ENCODE measurements at places on chromosomes 7 and 10.
A peak's percentile ranks its signal among the peaks of the same experiment; 100 is the strongest.

- H3K4me3 ChIP-seq = no peak overlapping the region
- peaks cover 2% of the 10 kb centered on the region for H3K27me3 ChIP-seq
- peaks cover 32% of the 10 kb centered on the region for H3K4me1 ChIP-seq
- no peak for DNase-seq
- H3K36me3 ChIP-seq = peaks cover 2% of the 10 kb centered on the region
- H3K27ac ChIP-seq = no peak overlapping the region
Observed at GRCh38 chr7:3463696-3464095, 162.6 kb downstream of the SDK1 start.

- no peaks in the 10 kb centered on the region for H3K36me3 ChIP-seq
- H3K27ac ChIP-seq = no peak overlapping the region
- no peaks in the 10 kb centered on the region for H3K27me3 ChIP-seq
Observed at GRCh38 chr7:110119883-110120581, 970.9 kb upstream of the LRRN3 start.

DNA sequence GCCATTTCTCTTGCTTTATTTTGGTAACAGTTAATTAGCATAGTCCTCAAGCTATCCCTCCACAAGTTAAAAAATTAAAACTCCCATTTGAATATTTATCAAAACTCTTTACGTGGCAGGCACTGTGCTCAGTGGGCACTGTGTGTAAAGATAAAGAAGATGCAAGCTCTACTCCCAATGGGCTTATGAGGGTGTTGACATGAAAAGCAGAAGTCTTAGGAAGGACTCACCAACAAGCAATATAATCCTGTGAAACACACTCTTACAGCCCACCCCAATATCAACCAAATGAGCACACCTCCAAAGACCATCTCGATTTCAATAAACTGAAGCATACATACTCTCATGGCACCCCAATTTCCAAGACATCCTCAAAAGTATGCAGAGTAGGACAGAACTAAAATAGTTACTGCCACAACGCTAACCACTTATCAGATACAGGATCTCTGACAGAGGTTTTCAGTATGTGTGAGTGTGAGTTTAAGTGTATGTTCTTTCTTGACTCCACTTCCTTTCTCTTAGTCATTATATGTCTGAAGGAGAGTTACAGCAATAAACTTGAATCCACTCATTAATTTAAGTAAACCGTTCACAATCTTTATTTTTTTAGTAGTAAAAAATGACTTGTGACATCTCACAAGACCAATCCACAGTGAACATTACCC lies 120.0 kb downstream of the PDE1C start:
- no peak overlapping the region for H3K4me3 ChIP-seq
- no peaks in the 10 kb centered on the region for H3K36me3 ChIP-seq
- H3K4me1 ChIP-seq = no peaks in the 10 kb centered on the region
- no peak for DNase-seq
- H3K27me3 ChIP-seq = no peaks in the 10 kb centered on the region

- H3K36me3 ChIP-seq = no peaks in the 10 kb centered on the region
- peaks cover 7% of the 10 kb centered on the region for H3K4me1 ChIP-seq
- H3K4me3 ChIP-seq = no peak overlapping the region
- no peak for DNase-seq
Observed at GRCh38 chr7:38929460-38930171, 20.6 kb upstream of the VPS41 start.

GRCh38 chr7:41135511-41135910 lies 567.4 kb downstream of the INHBA start:
- no peak for DNase-seq
- no peak overlapping the region for H3K4me3 ChIP-seq
- H3K4me1 ChIP-seq = no peaks in the 10 kb centered on the region
- H3K36me3 ChIP-seq = no peaks in the 10 kb centered on the region

GRCh38 chr10:93903051-93903450 lies 9.3 kb downstream of the SLC35G1 start:
- no peak overlapping the region for H3K27ac ChIP-seq
- no peak overlapping the region for H3K4me3 ChIP-seq
- H3K27me3 ChIP-seq = no peaks in the 10 kb centered on the region
- no peak for DNase-seq
- H3K4me1 ChIP-seq = peaks cover 7% of the 10 kb centered on the region
- H3K36me3 ChIP-seq = peaks cover 21% of the 10 kb centered on the region

DNA sequence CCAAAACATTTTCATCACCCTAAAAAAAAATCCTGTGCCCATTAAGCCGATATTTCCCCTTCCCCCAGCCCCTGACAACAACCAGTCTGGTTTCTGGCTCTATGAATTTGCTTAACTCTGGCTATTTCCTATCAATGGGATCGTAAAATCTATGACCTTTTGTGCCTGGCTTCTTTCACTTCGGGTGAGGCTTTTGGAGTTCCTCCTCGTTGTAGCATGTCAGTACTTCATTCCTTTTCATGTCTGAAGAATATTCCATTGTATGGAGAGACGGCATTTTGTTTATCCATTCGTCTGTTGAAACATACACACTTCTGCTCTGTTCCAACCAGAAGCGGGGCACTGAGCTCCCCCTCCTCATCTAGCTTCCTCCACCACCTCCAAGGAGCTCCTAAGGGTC lies 29.5 kb downstream of the TACC2 start:
- H3K36me3 ChIP-seq = no peaks in the 10 kb centered on the region
- H3K27me3 ChIP-seq = peaks cover 7% of the 10 kb centered on the region

- H3K36me3 ChIP-seq = no peaks in the 10 kb centered on the region
- H3K27me3 ChIP-seq = peaks cover 30% of the 10 kb centered on the region
- no peak overlapping the region for H3K27ac ChIP-seq
- no peak for DNase-seq
Observed at GRCh38 chr7:1659696-1660095, 10.4 kb upstream of the ELFN1 start.

GRCh38 chr7:33623267-33623666 lies 282.1 kb upstream of the BMPER start:
- DNase-seq = no peak
- H3K4me1 ChIP-seq = no peaks in the 10 kb centered on the region
- H3K27ac ChIP-seq = no peak overlapping the region
- H3K36me3 ChIP-seq = no peaks in the 10 kb centered on the region

DNA sequence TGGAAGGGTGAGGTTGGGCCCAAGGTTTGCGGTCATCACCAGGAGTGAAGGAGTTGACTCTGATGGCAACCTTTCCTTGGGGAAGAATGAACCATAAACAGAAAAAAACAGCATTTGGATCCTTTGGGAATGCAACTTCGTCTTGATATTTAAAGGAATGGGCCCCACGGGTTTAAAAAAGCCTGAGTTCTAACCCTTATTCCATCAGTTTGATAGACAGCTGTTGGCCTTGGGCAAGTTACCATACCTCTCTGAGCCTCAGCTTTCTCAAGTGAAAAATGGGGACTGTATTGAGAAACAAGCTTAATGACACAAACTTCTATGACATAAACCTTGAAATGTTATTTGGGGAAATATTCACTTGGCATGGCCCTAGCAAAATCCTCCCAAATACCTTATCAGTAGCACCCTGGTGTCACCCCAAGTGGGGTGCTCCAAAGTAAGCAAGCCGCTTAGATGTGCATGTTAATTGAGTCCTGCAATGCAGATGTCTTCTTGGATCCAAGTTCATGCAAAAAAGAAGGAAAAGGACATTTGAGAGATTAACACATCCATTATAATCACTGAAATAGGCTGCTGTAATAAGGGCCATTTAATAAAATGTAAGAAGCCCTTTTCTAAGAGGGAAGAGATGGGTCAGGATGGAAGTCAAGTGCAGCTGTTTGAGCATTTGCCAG lies 13.8 kb downstream of the MXI1 start:
- DNase-seq = no peak
- H3K27me3 ChIP-seq = no peaks in the 10 kb centered on the region
- H3K27ac ChIP-seq = no peak overlapping the region
- H3K4me3 ChIP-seq = peak overlapping the region; percentile 65
- H3K36me3 ChIP-seq = peaks cover 13% of the 10 kb centered on the region
- H3K4me1 ChIP-seq = peaks cover 72% of the 10 kb centered on the region

DNA sequence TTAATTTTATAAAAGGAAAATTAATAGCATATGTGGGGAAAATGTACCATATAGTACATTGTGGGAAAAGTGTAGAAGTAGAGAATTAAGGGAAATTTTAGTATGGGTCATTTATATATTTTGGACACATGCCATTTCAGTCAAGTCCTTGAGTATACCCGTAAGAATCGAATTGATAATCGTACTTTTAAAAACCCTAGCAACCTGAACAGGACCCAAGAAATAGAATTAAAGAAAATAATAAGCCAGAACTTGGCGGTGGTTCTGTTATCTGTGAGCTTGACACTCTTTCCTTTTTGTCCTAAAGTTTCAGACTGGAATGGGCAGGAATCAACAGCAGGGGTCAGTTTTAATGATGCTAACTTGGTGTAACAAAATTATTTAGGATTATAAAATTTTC lies 221.0 kb downstream of the CDK14 start:
- no peak for DNase-seq
- no peak overlapping the region for H3K4me3 ChIP-seq
- no peak overlapping the region for H3K27ac ChIP-seq

DNA sequence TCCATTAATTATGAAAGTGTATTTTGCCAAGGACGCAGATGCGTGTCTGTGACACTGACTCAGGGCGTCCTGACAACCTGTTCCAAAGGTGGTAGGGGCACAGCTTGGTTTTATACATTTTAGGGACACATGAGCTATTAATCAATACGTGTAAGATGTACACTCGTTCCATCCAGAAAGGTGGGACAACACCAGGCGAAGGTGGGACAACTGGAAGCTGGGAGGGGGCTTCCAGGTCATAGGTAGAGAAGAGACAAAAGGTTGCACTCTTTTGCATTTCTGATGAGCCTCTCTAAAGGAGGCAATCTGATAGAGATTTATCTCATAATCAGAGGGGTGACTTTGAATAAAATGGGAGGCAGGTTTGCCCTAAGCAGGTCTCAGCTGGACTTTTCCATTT lies 82.7 kb upstream of the ZNF746 start:
- peaks cover 12% of the 10 kb centered on the region for H3K4me1 ChIP-seq
- no peak overlapping the region for H3K4me3 ChIP-seq
- H3K27ac ChIP-seq = no peak overlapping the region
- peaks cover 3% of the 10 kb centered on the region for H3K27me3 ChIP-seq

DNA sequence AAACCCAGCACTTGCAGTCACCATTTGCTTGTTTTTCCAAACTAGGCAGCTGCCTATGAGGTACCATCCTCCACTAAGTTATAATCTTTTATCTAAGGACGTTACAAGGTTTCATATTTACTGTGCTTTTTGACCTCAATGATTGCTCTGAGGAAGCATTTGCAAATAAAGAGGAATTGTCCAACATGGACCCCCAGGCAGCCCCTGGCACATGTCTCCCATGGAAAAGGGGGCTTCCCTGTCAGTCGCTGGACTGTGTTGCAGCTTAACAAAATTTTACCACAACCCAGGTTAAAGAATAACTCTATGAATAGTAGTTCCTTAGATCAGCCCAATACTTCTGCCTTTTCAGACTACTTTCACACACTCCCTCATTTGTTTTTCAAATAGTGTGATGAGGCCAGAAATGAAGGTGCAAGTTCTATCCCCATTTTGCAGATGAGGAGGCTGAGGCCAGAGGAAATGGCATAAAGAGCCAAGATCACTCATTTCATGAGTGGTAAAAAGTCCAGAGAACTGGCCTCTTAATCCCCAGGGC lies 52.8 kb upstream of the ZPBP start:
- H3K4me3 ChIP-seq = no peak overlapping the region
- H3K27ac ChIP-seq = peak overlapping the region; percentile 21
- peaks cover 1% of the 10 kb centered on the region for H3K36me3 ChIP-seq
- no peak for DNase-seq

DNA sequence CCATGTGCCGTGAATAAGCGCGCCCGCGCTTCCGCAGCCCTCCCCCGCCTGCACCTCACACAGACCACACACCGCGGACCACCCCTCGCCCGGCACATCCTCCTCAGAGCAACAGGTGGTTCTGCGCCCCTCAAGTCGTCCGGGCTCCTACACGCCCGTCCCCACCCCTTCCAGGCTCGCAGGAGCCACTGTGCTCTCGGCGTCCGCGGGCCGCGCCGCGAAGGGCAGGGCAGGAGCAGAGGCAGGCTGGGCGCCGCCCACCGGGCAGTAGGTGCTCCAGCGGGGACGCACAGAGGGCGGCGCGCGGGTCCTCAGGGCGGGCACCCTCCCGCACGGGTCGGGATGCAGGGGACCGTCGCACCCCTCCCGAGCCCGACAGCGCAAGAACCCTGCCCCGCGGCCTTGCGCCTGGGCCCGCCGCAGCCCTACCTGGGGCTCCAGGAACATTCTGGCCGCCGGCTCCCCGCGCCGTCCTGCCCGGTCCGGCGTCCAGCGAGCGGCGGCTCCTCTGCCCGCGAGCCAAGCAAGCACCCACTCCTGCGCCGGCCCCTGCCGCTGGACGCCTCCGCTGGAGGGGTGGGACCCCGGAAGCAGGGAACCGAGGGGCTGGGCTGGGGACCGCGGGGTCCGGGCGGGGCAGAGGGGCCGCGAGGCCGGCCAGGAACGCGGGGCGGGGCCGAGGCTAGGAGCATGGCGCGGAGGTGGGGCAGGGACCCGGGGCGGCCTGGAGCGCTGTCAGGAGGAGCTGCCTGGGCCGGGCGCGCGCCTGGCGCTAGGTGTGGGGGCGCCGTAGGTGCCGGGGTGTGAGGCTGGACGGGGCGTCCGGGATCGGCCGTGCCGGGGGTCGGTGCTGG lies 37.4 kb downstream of the RASGEF1A start:
- peaks cover 48% of the 10 kb centered on the region for H3K27me3 ChIP-seq
- DNase-seq = peak; percentile 19
- H3K27ac ChIP-seq = no peak overlapping the region

DNA sequence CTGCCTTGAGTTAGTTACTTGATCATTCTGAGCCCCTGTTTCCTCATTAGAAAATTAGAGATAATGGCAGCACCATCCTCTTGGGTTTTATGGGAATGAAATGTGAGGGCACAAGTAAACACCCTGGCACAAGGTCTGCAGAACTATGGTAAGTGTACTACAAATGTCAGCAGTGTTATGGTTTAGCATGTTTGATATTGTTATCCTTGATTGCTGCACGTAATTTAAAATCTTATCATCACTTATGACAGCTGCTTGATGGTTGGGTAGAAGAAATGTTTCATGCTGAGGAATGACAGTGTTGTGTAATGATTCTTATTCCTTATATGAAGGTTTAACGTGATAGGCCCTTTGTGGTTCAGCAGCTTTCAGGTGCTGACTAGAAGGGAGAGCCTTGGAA lies 134.3 kb downstream of the KAT6B start:
- H3K4me3 ChIP-seq = no peak overlapping the region
- no peak overlapping the region for H3K27ac ChIP-seq
- peaks cover 2% of the 10 kb centered on the region for H3K27me3 ChIP-seq
- peaks cover 22% of the 10 kb centered on the region for H3K4me1 ChIP-seq

DNA sequence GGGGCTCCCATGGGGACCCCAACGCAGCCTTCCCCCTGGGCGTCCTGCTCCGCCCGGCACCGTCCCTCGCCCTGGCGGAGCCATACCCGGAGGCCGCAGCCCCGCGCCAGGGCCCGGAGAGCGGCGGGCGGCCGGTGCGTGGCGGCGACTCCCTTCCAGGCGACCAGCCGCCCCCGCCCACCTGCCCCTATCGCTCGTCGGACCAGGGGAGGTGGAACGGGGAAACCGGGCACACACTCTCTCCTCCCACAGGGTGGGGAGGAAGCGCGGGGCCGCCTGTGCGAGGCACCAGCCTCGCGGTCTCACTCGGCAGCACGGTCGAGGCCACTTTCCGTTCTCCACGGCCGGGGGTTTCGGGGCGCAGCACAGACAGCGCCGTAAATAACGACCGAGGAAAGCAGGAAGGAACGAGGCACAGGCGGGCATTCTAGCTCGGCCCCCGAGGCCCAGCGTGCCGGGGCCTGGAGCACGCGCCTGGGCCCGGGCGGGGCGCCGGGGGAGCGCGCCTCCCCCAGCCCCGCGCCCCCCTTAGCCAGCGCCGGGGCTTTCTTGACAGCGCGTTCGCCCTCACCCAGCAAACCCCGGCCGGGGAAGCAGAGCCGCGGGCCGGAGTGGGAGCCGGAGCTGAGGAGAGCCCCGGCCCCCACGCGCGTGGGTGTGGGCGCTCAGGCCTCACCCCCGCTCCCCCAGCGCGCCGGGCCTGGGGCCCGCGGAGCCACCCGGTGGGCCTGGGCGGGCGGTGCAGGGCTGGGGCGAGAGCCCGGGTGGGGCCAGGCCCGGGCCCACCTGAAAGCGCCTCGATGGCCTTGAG lies 936 bp downstream of the IGF2BP3 start:
- no peak overlapping the region for H3K27ac ChIP-seq
- peaks cover 7% of the 10 kb centered on the region for H3K36me3 ChIP-seq

Data from activated T-helper 1 cell treated with anti-CD3 and anti-CD28 coated beads, Interleukin-12 subunit alpha, Interleukin-12 subunit beta, Interleukin-2, Interleukin-4 antibody, amounts not matched to agents 30 ng/mL and 10 ng/mL and 1 ng/mL, durations not matched to agents 14 hours and 24 hours and 36 hours (primary cell).